ENCODE measurements at places on chromosomes 1 and 21. TPM values are rescaled to one million over a fixed set of nuclear protein-coding genes. Genes with fewer than 3 reads are reported as not detected.

DNA sequence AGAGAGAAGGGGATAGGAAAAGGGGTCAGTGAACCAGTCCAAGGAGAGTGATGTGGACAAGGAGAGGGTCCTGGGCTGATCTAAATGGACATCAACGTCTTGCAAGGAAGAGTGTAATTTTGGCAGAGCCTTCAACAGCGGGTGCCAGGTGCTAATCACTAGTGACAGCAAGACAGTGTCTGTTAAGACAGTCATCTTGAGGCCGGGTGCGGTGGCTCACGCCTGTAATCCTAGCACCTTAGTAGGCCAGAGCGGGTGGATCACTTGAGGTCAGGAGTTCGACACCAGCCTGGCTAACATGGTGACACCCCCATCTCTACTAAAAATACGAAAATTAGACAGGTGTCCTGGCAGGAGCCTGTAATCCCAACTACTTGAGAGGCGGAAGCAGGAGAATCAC, 12.2 kb upstream of the PADI6 start:
- peaks cover 13% of the 10 kb centered on the region for H3K4me1 ChIP-seq
- H3K36me3 ChIP-seq = no peaks in the 10 kb centered on the region
- H3K4me3 ChIP-seq = no peak overlapping the region
- no peaks in the 10 kb centered on the region for H3K27me3 ChIP-seq
- DNase-seq = no peak
- peak overlapping the region; percentile 7 for H3K27ac ChIP-seq

DNA sequence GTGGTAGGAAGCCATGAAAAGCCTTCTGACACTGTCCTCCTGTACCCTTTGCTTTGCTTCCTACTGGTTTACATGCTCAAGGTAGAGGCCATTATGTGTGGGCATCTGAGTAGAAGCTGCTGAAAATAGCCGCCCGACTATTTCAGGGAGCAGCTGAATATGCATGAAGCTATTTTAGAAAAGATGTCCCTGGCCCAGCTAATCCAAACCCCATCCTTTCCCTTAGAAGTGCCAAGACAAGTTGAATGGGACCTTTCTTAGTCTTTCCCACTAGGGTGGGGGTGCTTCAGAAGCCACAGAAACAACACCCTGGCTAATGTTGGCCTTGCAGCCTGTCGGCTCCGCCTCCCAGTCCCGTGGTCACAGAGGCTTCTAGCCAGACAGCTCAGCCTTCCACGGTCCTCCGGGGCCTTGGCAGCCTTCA, 205.1 kb upstream of the EDN2 start:
- no peak overlapping the region for H3K4me3 ChIP-seq
- H3K36me3 ChIP-seq = no peaks in the 10 kb centered on the region

- H3K4me1 ChIP-seq = peaks cover 12% of the 10 kb centered on the region
- no peak overlapping the region for H3K27ac ChIP-seq
- DNase-seq = peak; percentile 85
- H3K27me3 ChIP-seq = peaks cover 46% of the 10 kb centered on the region
Measured at GRCh38 chr1:37795340-37796125, 1.9 kb downstream of the MANEAL start.

- DNase-seq = no peak
- H3K27me3 ChIP-seq = no peaks in the 10 kb centered on the region
- H3K36me3 ChIP-seq = no peaks in the 10 kb centered on the region
- H3K27ac ChIP-seq = no peak overlapping the region
Measured at GRCh38 chr1:185467122-185467521, 150.1 kb upstream of the IVNS1ABP start.

DNA sequence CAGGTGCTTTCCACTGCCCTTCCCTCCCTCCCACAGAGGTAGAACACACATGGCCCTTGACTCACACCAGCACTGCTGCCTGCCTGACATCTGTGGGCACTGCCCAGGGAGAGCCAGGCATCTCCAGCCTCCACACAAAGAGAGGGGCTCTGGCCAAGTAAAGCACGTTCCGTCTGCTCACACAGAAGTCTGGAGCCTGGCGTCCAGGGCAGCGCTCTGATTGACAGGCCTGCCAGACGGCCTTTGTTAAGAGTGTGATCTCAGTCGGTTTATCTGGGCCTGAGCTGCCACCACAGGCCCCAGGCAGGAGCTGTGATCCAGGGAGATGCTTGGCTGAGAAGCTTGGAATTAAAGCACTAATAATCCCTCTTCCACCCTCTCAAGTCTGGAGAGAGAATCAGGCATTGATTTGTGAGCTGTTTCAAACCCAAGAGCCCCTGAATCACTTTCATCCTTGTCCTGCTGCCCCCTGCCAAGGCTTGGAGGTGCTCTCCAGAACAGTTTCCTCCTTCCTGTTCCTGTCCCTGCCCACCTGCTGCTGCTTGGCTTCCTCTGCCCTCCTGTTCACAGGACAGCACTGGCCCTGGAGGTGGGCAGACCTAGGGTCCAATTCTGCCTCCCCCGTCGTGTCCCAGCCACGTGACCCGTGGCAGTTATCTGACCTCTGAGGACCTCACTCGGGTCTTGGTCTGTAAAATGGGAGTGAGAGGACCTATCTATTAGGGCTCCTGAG, 3.7 kb downstream of the DMRTB1 start:
- H3K4me3 ChIP-seq = no peak overlapping the region
- H3K27me3 ChIP-seq = peaks cover 29% of the 10 kb centered on the region
- no peak for DNase-seq
- no peaks in the 10 kb centered on the region for H3K36me3 ChIP-seq

GRCh38 chr1:203276916-203277545, 28.3 kb upstream of the BTG2 start:
- H3K27me3 ChIP-seq = peaks cover 43% of the 10 kb centered on the region
- H3K4me1 ChIP-seq = peaks cover 18% of the 10 kb centered on the region
- no peaks in the 10 kb centered on the region for H3K36me3 ChIP-seq
- no peak overlapping the region for H3K4me3 ChIP-seq

- H3K4me3 ChIP-seq = no peak overlapping the region
- H3K4me1 ChIP-seq = peaks cover 4% of the 10 kb centered on the region
- no peak for DNase-seq
- peaks cover 100% of the 10 kb centered on the region for H3K27me3 ChIP-seq
- H3K36me3 ChIP-seq = no peaks in the 10 kb centered on the region
Measured at GRCh38 chr1:39694026-39694425, 2.8 kb upstream of the HPCAL4 start.

- DNase-seq = no peak
- no peaks in the 10 kb centered on the region for H3K36me3 ChIP-seq
- H3K4me3 ChIP-seq = no peak overlapping the region
Measured at GRCh38 chr1:44485229-44485933, 80.3 kb downstream of the RNF220 start.

GRCh38 chr1:208500375-208500774, 256.2 kb upstream of the PLXNA2 start:
- no peak overlapping the region for H3K27ac ChIP-seq
- no peaks in the 10 kb centered on the region for H3K36me3 ChIP-seq
- H3K4me1 ChIP-seq = peaks cover 9% of the 10 kb centered on the region
- DNase-seq = no peak

- H3K27ac ChIP-seq = no peak overlapping the region
- H3K27me3 ChIP-seq = peaks cover 3% of the 10 kb centered on the region
- no peaks in the 10 kb centered on the region for H3K36me3 ChIP-seq
- no peak overlapping the region for H3K4me3 ChIP-seq
- H3K4me1 ChIP-seq = 0 out of 2 replicates have a peak, but pooled peaks cover 4% of the 10 kb centered on the region
Measured at GRCh38 chr1:160547422-160547821, 24.4 kb upstream of the SLAMF6 start.

GRCh38 chr21:14690886-14691285, 144.8 kb upstream of the SAMSN1 start:
- H3K4me1 ChIP-seq = peaks cover 22% of the 10 kb centered on the region
- H3K27me3 ChIP-seq = no peaks in the 10 kb centered on the region
- DNase-seq = no peak
- H3K27ac ChIP-seq = no peak overlapping the region
- no peak overlapping the region for H3K4me3 ChIP-seq

DNA sequence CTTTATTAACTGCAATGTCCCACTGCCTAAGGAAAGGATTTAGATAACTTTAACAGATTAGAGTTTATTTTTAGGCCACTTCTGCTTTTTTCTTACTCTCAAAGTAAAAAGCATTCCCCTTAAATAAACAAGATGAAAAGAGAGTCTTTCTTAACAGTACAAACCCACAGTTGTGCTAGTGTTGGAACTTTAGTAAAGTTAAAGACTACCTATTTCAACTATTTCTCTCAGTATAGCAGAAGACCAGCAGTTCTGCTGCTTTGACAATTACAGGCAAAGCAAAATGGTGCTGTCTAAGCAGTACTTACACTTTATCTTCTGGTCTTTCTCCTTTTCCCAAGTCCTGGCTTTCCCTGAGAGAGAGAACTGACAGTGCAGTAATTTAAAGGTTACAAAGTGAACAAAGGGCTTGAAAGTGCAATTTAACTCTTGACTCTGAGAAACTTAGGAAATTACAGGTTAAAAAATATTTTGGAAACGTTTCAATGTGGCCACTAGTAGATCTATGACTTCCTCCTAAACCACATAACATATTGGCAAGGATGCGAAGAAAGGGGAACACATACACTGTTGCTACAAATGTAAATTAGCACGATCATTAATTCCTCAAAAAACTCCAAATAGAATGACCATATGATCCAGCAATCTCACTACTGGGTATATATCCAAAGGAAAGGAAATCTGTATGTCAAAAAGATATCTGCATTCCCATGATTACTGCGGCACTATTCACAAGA, 135.4 kb upstream of the POGK start:
- no peak overlapping the region for H3K27ac ChIP-seq
- no peak overlapping the region for H3K4me3 ChIP-seq
- DNase-seq = no peak
- H3K27me3 ChIP-seq = no peaks in the 10 kb centered on the region

- H3K36me3 ChIP-seq = peaks cover 35% of the 10 kb centered on the region
- H3K27me3 ChIP-seq = no peaks in the 10 kb centered on the region
- DNase-seq = no peak
- no peak overlapping the region for H3K4me3 ChIP-seq
Measured at GRCh38 chr1:241632987-241633386, 7.2 kb downstream of the CHML start.

DNA sequence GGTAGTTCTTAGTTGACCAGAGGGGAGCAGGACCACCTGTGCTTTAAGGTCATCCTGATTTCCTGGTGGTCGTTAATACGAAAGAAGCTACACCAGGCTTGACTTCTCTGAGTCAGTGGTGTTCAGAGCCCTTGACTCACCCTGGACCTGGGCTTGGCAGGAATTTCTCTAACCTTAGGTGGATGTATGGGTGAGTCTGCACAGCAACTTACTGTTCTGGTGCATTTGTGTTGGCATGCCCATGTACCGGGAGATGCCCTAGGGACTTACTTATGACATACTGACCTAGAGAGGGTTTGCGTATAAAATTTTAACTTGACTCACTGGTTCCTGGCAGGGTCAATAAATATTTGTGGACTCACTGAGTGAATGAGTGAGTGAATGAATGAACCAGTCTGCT, 304.6 kb downstream of the DISC1 start:
- H3K4me1 ChIP-seq = peaks cover 31% of the 10 kb centered on the region
- H3K36me3 ChIP-seq = peaks cover 8% of the 10 kb centered on the region
- no peak overlapping the region for H3K27ac ChIP-seq
- H3K4me3 ChIP-seq = no peak overlapping the region
- peaks cover 20% of the 10 kb centered on the region for H3K27me3 ChIP-seq
- no peak for DNase-seq

DNA sequence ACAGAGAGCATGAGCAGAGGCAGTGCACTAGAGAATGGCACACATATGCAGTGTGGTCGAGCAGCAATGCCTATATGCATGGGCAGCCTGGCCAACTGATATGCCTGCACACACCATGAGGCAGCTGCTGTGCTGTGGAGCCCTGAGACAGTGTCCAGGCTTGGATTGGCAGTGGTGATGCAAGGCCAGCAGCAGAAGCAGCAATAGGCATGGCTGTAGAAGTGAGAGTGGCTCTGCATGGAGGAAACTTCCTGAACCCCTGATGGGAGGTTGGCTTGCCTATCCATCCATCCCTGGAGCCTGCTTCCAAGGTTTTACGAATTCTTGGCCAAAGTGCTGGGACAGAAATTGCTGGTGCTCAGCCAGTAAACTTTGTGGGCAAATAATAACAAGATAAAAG, 89.7 kb downstream of the DIRAS3 start:
- H3K4me1 ChIP-seq = no peaks in the 10 kb centered on the region
- H3K27me3 ChIP-seq = no peaks in the 10 kb centered on the region
- DNase-seq = no peak
- no peak overlapping the region for H3K4me3 ChIP-seq

DNA sequence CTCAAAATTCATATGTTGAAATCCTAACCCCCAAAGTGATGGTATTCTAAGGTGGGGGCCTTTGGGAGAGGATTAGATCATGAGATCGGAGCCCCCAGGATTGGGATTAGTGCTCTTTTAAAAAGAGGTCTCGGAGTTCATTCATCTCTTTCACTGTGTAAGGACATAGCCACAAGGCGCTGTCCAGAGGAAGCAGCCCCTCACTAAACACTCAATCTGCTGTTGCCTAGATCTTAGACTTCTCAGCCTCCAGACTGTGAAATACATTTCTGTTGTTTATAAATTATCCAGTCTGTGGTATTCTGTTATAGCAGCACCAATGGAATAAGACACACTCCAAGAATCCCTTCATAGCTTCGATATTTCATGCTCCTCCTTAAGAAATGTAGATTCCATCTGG, 12.4 kb upstream of the TIAM1 start:
- no peaks in the 10 kb centered on the region for H3K36me3 ChIP-seq
- H3K4me3 ChIP-seq = no peak overlapping the region
- H3K4me1 ChIP-seq = no peaks in the 10 kb centered on the region
- no peaks in the 10 kb centered on the region for H3K27me3 ChIP-seq
- no peak overlapping the region for H3K27ac ChIP-seq

GRCh38 chr1:12511516-12512468, 106.2 kb downstream of the DHRS3 start:
- H3K36me3 ChIP-seq = no peaks in the 10 kb centered on the region
- no peak overlapping the region for H3K4me3 ChIP-seq
- DNase-seq = no peak
- peak overlapping the region; percentile 50 for H3K27ac ChIP-seq

DNA sequence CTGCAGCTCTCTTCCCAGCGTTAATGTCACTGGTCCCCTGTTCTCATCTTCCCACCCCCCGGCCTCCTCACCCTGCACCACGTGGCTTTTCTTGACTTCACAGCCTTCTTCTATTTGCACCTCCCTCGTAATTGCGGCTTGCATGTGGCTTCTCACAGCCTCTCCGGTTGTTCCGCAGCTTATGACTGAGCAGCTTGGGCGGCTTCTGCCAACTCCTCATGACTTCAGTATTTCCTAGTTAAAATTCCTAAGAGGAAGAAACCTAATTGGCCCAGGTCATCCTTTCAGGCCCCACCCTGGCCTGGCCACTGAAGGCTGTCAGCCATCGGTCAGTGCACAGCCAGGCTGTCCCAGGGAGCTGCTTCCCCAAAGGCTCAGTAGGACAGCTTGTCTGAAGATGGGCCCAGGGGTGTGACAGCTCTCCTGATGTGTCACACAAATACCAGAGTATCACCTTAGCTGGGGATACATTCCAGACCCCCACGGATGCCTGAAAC, 8.6 kb upstream of the RERE start:
- no peak overlapping the region for H3K4me3 ChIP-seq
- 0 out of 2 replicates have a peak, but pooled peaks cover 3% of the 10 kb centered on the region for H3K27me3 ChIP-seq
- no peaks in the 10 kb centered on the region for H3K36me3 ChIP-seq
- peaks cover 27% of the 10 kb centered on the region for H3K4me1 ChIP-seq
- peak overlapping the region; percentile 15 for H3K27ac ChIP-seq
- no peak for DNase-seq

GRCh38 chr21:45465611-45466329, 60.8 kb downstream of the COL18A1 start:
- peaks cover 24% of the 10 kb centered on the region for H3K36me3 ChIP-seq
- H3K27ac ChIP-seq = peak overlapping the region; percentile 51
- peaks cover 18% of the 10 kb centered on the region for H3K4me1 ChIP-seq
- H3K4me3 ChIP-seq = no peak overlapping the region

Gene FMO1
- not detected for total RNA-seq

Gene TFF3
- 2.9 TPM for total RNA-seq

Gene KIF21B
- 19.4 TPM for total RNA-seq

Gene LYPD8
- total RNA-seq = not detected

Gene NHLH2
- 1.8 TPM for total RNA-seq
